Kasumi-1 (cell line): ENCODE measurements at places on chromosomes 5 and 9.

DNA sequence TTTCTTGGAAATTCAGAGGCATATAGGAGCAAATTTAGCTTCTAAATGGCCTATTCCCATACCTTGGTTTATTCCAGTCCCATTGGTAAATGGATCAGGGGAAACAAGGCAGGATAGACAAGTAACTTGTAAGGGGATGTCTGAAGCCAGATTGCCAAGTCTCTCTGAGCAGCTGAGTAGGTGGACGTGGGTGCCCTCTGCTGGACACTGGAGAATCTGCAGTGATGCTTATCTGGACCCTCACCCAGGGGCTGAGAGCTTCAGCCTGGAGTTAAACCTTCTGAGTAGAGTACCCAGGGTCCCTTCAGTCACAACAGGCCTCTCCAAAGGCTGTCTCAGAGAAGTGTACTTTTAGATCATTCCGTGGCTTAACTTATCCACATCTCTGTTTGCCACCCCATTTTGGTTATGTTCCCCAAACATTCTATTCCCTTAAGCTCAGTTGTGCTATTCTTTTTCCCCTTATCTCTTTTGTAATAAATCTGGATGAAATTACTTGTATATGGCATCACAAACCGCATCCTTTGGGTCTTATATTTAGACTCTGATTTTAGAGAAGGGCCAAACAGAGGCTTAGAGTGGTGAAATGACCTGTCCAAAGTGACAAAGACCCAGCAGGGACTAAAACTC lies 218.3 kb upstream of the GLRA1 start:
- DNase-seq = peak; percentile 53

DNA sequence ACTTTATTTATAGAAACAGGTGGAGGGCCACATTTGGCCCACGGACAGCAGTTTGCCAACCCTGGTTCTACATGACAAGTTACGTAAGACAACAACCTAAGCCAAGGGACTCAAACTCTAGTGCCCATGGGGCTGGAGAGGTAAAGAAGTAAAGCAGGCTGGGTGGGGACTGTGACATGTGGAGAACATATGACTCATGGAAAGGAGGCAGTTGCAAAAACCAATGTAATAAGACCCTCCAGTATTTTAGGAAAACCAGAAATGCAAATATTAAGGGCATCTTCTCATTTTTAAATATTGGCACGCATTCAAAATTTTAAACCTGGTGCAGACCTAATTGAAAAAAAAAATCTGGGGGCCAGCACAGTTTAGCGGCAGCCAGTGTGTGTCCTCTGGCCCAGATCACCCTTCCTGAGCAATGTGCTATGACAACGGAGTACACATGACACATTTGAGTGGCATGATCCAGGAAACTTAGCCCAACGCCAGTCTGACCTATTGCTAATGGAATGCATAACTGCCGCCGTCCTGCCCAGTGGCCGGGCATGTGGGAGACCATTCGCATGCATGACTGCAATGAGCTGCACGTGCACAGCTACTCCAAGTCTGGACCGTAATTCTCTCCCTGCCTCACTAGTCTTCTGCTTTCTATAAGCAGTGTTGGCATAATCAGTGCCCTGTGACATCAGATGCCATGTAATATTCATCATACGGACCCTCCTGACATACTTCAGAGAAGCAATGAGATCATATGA lies 97.2 kb downstream of the SH3TC2 start:
- no peak for DNase-seq

GRCh38 chr9:38133595-38133994 lies 64.6 kb upstream of the SHB start:
- DNase-seq = peak; percentile 6

GRCh38 chr5:110096419-110096818 lies 406.7 kb downstream of the MAN2A1 start:
- DNase-seq = no peak

GRCh38 chr9:100700689-100701318 lies 122.9 kb downstream of the CAVIN4 start:
- peak; percentile 47 for DNase-seq

DNA sequence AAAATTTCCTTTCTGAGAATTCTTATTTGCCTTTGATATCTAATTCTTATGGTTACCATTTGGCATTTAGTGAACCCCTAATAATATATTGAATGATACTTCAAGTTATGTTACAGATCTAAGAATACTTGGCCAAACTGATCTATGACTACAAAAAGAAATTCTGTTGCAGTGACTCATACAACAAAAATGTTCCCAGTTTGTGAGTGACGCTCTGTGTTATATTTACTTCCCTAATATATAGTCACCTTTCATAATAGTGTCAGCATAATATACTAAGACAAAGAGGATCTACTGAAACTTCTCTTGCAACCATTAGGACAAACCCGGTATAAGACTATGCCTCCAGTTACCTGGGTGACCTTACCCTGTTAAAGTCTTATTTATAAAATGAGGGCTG lies 216.9 kb upstream of the TLX3 start:
- no peak for DNase-seq

- peak; percentile 25 for DNase-seq
Observed at GRCh38 chr5:80346055-80346454, 26.3 kb downstream of the SPZ1 start.

- no peak for DNase-seq
Observed at GRCh38 chr5:147208134-147208533, 26.7 kb upstream of the STK32A start.

- DNase-seq = no peak
Observed at GRCh38 chr9:124190761-124191160, 67.0 kb upstream of the NEK6 start.

DNA sequence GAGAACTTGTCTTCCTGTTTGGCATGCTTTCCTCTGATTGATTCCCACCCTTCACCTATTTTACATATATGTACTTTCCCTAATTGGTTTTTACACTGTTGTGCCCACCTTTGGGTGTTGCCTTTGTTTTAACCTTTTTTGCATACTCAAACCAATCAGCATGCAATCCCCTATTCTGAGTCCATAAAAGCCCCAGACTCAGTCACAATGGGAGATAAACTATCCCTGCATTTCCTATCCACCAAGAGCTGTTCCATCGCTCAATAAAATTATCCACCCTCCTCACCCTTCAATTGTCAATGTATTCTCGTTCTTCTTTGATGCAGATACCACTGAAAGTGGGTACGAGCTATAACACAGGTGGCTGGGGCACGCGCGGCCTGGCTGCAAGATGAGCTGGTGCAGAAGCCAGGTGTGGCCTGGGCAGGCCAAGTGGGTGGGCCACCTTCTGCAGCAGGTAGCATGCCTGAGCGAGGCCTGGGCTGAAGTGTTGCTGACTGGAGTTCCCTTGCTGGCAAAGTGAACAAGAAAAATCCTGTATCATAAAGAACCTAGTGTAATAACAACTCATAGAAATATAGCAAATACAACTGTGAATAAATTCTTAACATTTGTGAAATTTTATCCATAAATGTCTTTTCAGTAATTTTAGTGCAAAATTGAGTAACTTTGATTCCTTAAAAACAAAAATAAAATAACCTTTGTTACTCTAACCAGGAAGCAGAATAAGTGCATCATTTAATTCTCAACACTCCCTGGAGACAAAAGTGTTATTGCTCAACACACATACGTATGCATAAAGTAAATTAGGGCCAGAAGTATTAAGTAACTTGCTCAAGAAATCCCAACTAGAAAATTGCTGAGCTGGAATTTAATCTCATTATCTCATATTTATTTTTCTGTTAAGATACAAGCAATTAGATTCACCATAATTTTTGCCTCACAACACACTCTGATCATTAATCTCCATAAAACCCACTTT lies 685.3 kb upstream of the EDIL3 start:
- no peak for DNase-seq

DNA sequence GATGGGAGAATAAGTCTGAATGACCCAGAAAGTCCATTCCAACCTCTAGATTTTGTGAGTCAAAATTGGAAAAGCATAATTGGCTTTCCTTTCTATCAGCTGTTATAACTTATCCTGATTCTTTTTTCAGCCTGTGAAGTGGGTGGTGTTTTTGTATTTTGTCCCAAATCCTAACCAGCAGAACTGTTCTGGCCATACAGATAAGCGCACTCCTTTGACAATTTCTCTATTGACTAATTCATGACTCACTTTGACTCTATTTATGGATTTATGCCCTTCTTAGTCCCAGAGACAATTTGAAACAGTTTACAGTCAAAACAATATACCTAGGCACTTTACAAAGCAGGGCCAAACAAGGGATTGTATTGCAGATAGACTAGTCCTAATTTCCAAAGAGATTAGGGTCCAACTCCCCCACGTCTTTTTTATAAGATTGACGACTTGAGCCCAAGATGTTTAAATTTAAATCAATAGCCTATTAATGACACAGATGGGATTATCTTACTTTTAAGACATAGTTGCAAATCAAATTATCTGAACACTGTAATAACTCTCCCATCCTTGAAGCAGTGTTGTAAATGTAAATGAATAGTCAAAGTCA lies 301.7 kb upstream of the SEMA6A start:
- no peak for DNase-seq

- DNase-seq = no peak
Observed at GRCh38 chr5:171409164-171410136, 10.0 kb upstream of the FGF18 start.

GRCh38 chr5:24094081-24094679 lies 550.6 kb downstream of the CDH10 start:
- DNase-seq = no peak

- no peak for DNase-seq
Observed at GRCh38 chr9:134052941-134053340, 14.9 kb downstream of the BRD3 start.

DNA sequence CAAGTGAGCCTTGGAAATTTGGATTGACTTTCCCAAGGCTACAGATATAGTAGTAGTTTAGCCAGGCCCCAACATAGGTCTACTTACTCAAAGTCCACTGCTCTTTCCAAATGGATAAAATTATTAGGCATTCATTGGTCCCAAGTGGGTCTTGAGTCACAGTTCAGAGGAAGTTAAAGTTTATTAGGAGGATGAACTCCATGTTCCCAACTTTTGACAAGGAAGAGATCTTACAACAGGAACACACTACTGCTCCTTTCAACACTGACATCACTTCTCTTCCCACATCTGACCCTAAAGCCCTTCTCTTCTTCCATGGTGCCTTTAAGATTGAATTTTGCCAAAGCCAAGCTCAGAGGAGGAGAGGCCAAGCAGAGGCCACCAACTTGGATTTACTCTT lies 234.5 kb upstream of the TRIM32 start:
- no peak for DNase-seq

DNA sequence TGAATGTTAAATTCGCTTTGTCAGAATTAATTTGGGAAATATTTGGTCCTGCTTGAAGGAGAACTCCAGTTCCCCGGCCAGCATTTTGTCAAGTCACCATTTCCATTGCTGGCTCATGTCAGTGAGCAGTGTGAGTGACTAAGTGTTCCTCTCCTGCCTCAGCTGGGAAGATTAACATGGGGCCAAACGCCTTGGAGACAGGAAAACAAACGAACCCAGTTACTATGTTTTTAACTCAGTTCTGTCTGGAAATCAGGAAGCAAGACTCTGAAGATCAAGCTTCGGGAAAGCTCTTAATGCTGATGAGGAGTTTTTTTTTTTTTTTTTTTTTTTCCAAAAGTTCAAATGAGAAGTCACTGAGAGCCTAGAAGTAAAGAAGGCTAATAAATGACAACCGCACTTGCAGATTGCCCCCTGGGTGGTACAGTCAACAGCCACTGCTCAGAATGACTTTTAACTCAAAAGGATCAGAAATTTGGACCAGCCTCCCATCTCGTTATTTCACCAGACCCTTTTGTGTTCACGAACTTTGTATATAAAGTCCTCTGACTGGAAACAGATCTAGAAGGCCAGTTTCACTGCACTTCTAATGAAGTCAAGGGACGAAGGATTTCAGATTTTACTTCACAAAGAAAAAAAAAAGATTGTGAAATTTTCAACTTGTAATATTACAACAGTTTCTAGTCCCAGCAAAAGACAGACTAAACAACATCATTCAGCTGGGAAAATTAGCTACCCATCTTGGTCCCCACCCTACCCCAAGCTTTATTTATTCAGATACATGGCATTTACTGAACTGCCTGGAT lies 121.3 kb downstream of the LHFPL2 start:
- DNase-seq = no peak

- no peak for DNase-seq
Observed at GRCh38 chr5:154191467-154192261, 1.1 kb downstream of the GALNT10 start.
